ENCODE measurements at places on chromosomes 5 and 9.

GRCh38 chr9:69173891-69174615, at the start of gene TJP2:
Gene TJP2 (plus strand): TSS chr9:69174277. CDS start chr9:69174373, 96 bp downstream.
- DNase-seq: peak; percentile 48

DNA sequence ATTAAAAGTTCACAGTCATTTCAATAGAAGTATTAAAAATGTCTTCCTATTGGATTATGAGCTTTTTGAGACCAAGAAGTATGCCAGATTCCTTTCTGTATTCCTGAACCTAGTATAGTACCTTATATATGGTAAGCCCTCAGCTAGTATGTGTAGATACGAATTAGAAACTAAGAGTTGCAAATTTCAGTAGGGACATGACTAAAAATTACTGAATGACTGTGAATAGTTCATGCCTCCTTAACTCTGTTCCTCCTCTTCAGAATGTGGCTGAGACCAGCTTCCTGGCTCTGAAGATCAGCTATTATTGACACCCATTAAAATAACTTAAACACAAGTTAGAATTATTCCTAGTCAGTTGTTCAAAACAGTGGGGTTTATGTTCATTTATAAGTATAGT, 19.7 kb downstream of the KDM3B start:
- DNase-seq: no peak

GRCh38 chr5:145941096-145941447, 4.7 kb downstream of the SH3RF2 start:
- DNase-seq: no peak

GRCh38 chr5:91998774-91999173, 615.7 kb upstream of the ARRDC3 start:
- DNase-seq: no peak

DNA sequence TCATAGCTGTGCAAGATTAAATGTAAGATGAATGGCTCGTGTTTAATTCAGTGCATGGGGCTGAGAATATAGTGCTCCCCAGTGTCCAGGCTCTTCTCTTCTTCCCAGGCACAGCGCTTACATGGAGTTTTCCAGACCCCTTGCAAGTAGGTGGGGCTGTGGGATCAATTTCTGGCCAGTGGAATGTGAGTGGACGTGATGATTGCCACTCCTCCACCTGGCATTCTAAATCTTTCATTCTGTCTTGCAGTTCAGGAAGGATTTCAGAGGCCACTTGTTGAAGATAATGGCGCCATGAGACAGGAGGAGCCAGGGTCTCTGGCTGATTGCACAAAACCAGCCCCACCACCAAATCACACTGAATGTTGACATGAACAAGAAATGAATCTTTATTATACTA, 7.2 kb upstream of the PIP5K1B start:
- no peak for DNase-seq

- no peak for DNase-seq
Measured at GRCh38 chr9:132541870-132542830, 40.3 kb upstream of the BARHL1 start.

DNA sequence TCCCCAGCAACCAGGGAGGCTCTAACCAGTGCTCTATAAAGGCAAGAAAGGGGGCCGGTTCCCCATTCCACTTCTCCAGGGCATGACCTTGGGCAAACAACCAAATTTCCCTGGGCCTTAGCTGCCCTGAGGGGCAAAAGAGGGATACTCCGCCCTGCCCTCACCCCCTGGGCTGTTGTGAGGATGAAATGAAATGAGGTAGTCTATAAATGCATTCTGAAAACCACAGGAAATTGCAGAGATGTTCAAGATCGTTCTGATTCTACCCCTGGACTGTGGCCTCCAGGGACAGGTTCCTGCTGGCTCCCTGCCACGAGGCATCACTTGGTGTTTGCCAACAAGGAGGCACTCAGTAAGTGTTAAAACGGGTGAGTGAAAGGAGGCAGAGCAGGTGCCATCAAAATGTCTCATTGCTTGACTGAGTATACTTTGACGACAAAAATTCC, 5.7 kb downstream of the RAPGEF1 start:
- DNase-seq: peak; percentile 56

GRCh38 chr5:171157775-171158174, 151.3 kb upstream of the TLX3 start:
- no peak for DNase-seq

- DNase-seq: no peak
Measured at GRCh38 chr5:100840370-100840769, 62.7 kb downstream of the ST8SIA4 start.

- no peak for DNase-seq
Measured at GRCh38 chr5:17069995-17070511, 134.0 kb upstream of the MYO10 start.

DNA sequence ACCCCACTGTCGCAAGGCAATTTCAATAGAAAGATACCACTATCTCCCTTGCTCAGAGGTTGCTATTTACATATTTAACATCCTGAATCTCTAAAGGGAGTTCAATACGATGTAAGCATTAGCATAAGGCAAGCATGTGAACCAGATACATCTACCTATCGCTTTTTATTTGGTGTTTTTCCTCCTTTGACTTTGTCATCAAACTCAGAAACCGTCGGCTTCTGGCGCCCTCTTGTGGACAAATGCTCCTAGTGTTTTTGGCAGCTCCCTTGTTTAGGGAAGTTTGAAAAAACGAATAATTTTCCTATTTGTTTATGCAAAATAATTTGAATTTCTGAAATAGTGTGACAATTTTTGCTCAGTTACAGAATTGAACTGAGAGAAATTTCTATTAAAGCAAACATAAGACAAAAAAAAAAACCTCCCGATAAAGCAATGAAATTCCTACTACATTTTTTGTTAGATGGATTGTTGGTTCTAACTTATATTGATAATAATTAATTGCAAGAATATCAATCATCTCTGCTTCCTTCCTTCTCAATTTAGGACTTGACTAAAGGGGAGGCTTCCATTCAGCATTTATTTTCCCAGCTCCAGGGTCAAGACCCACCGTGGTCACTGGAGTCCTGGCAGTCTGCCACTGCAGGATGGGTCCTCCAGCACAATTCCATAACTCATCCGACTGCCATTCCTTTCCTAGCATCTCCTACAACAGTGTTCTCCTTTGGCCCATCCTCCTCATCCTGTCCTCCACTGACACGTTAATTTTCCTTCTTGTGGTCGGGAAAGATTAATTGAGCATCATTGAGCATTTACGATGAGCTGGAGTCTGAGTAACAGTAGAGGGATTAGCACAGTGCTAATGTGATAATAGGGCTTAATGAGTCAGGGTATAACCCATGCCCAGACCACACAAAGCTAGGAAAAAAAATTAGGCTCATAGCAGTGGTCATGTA, 131.8 kb upstream of the CHD1 start:
- DNase-seq: peak; percentile 86

DNA sequence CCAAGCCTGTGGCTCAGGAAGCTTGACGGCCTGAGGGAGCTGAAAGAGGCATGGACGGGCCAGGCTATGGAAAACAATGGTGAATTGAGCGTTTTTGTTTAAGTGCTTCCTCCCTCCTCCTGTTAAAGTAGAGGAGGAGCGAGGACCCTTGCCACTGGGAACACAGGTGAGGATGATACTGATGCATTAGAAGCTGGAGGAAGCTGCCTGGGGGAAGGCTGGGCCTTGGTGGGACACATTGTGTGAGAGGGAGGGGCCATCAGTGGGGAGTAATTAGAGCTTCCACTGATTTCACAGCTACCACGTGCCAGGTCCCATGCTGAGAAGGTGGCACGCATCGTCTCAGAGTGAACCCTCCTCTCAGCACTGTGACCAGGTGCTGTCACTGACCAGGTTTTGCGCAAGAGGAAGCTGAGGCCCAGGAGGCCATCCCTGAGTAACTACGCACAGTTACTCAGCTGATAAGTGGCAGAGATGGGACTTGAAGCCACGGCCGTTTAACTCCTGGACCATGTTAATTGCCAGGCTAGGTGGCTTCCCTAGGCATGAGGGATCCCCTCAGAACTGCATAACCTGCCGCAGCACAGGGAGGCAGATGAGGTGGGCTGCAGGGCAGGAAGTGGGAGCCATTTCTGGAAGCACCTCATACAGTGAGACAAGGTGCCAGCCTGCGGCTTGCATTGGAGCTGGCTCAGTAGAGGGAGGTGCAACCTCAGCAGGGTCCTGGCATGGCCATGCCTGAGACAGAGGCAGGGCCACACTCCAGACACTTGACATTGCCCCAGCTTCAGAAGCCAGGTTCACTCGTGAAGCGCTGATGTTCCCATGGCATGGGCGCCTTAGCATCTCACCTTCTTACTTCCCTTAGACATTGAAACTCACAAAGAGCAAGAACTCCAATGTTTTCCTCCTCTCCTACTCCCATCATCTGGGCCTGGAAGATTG, 195.3 kb upstream of the MVB12B start:
- DNase-seq: no peak

- no peak for DNase-seq
Measured at GRCh38 chr5:133222979-133223378, 171.2 kb downstream of the HSPA4 start.

DNA sequence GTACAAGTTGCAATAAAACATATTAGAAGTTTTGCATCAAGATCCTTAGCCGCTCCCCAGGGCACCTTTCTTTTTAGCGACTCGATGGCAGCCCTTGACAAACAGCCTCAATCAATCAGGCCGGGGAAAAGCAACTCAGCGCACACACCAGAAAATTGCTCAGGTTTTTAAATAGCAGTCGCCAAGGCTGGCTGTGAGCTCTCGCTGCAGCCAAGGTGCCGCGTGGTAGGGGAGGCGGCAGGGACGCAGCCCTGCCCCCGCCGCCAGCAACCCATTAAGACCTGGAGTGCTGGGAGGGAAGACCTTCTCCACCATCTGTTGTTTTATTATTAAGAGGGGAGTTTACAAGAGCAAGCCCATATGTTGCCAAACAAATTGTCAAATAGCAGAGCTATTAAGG, 22.6 kb downstream of the ASS1 start:
- no peak for DNase-seq

DNA sequence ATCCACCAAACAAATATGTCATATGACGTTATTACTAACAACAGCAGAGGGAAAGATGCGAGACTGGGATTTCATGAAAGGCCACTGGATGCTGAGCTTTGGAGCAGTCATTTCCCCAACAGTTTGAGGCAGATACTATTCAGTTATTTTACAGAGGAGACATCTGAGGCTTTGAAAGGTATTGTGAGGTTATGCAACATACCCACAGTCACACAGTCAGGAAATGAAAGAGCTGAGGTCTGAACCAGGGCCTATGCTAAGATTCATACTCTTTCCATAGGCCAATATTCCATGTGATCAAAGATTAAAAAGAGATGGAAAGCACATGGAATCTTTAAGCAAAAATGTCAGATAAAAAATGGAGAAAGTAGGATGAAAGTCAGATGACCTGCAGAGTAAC, 63.0 kb downstream of the LPAR1 start:
- DNase-seq: no peak

DNA sequence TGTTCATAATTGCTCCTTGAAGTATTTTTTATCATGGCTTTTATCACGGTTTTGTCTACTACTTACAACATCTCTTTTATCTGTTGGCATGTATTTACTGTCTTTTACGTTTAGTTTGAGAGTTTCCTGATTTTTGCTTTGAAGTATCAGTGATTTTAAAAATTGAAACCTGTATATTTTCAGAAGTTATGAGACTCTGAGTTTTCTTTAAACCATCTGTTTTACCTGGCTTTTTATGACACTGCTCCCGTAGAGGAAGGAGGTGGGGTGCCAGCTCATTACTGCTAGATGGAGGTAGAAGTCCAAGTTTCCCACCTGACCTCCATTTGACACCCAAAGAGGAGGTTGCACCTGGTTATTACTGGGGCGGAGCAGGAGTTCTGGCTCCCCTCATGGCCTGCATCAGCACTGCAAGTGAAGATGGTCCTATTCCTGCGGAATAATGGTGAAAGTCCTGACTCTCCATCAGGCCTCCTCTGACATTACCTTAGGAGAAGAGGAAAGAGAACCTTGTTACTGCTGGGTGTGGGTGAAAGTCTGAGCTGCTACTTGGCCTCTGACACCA, 10.0 kb upstream of the ZNF131 start:
- peak; percentile 26 for DNase-seq

- DNase-seq: no peak
Measured at GRCh38 chr5:69505306-69505705, 12.7 kb downstream of the OCLN start.

DNA sequence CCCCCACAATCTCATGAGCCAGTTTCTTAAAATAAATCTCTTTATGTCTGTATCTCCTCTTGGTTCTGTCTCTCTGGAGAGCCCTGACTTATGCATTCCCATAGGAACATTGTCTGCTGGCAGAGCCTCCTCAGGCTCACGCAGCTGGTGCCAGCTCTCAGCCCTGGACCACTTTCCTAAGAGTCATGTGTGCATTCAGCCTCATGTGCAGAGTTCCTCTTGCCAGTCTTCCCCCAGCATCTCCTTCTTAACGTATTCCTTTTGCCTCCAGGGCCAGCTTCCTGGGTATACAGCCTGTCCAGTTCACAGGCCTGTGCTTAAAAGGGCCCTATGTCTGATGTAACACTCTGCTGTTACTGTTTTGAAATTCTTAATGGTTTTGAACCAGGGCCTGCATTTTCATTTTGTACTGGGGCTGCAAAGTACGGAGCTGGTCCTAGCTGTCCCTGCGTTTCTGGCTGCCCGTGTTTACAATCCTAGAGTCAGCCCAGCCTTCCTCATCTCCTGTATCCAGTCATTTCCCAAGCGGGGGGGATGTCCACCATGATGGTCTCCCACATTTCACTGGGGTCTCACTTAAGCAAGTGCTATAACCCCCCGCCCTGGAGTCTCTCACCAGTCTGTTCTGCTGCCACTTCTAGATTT, 18.1 kb downstream of the ANKRD33B start:
- DNase-seq: no peak

All from activated naive CD8-positive, alpha-beta T cell treated with anti-CD3 and anti-CD28 coated beads, Interleukin-2, amount 50 U/mL, for 24 hours (primary cell).